Vagina (tissue), 2 donors: ENCODE measurements at places on chromosomes 16 and 17.
A peak's percentile ranks its signal among the peaks of the same experiment; 100 is the strongest.

DNA sequence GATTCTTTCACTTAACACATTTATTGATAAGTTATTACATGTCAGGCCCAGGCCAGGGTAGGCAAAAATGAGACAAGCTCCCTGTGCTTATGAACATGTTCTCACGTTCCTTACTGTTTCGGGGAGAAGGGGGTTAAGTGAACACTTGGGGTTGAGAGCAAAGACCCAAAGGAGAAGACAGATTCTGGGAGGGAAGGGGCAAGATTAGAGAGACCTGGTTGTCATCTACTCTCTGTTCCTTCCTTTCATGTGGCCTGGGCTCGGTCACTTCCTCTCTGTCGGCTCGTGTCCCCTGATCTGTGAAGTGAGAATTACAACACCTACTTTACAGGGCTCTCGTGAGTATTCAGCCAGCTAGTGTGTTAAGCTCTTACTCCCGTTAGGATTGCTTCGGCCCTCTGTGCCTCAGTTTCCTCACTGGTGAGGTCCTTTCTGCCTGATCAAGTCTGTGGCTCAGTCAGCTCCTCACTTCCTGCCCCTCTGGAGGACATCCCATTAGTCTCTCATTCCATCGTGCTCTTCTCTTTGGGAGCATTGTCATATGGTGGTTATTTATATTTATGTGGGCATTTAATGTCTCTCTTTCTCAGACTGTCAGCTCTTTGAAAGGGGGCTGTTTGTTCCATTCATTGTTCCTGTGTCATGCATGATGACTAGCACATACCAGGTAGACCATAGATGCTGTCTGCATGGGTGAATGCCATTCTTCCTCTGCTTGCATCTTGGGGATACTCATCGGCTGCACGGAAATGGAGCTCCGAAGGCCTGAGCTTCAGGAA, 38.9 kb downstream of the PLCG2 start:
- no peaks in the 10 kb centered on the region for H3K27me3 ChIP-seq
- H3K27ac ChIP-seq = no peak overlapping the region
- H3K4me3 ChIP-seq = no peak overlapping the region
- no peak for DNase-seq
- no peaks in the 10 kb centered on the region for H3K36me3 ChIP-seq

DNA sequence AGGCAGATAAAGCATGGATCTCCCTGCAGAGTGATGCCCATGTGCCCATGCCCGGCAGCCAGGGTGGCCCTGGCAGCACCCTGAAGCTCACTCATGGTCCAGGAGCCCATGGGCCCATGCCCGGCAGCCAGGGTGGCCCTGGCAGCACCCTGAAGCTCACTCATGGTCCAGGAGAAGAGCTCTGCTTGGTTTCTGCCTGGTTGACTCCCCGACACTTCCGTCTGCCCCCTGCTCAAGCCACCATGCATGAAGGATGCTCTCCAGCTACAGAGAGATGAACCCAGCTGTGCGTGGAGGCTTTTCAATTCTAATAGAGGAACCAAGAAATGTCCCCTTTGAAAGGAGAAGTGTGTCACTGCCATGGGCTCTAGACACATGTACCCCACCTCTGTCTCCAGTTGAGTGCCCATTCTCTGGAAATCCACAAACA, 8.7 kb downstream of the CCL17 start:
- H3K4me3 ChIP-seq = no peak overlapping the region
- no peaks in the 10 kb centered on the region for H3K27me3 ChIP-seq
- peaks cover 23% of the 10 kb centered on the region for H3K4me1 ChIP-seq
- no peak for DNase-seq
- no peaks in the 10 kb centered on the region for H3K36me3 ChIP-seq

GRCh38 chr16:65002265-65002664, 119.6 kb downstream of the CDH11 start:
- no peak overlapping the region for H3K4me3 ChIP-seq
- H3K27me3 ChIP-seq = no peaks in the 10 kb centered on the region
- no peaks in the 10 kb centered on the region for H3K4me1 ChIP-seq
- no peak overlapping the region for H3K27ac ChIP-seq
- H3K36me3 ChIP-seq = peaks cover 19% of the 10 kb centered on the region

DNA sequence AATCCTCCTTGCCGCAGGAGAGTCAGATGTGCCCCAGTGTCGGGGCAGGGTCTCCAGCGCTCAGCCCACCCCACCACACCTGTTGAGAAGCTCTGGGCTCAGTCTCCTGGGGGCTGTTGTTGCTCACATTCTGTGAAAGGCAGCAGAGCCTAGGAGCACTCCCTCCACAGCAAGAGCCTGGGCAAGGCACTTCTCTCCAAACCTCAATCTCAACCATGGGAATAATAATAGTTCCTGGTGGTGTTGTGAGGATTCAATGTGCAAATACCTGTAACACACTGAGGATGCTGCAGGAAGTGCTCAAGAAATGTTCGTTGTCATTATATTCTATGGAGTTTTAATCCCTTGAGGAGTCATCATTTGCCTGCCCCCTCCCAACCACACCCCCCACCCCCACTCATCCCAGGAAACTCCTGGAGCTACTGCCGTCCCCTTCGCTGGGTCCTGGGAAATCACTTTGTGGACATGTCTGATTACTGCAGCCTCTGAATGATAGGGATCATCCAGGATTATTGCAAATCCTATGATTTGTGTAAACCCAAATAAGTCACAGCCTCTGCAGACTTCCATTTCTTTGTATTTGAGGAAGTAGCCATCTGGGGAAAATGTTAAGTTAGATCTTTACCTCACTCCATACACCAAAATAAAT, 61.5 kb downstream of the CCT6B start:
- no peaks in the 10 kb centered on the region for H3K27me3 ChIP-seq
- H3K4me3 ChIP-seq = no peak overlapping the region
- DNase-seq = no peak
- H3K27ac ChIP-seq = no peak overlapping the region
- H3K36me3 ChIP-seq = no peaks in the 10 kb centered on the region

DNA sequence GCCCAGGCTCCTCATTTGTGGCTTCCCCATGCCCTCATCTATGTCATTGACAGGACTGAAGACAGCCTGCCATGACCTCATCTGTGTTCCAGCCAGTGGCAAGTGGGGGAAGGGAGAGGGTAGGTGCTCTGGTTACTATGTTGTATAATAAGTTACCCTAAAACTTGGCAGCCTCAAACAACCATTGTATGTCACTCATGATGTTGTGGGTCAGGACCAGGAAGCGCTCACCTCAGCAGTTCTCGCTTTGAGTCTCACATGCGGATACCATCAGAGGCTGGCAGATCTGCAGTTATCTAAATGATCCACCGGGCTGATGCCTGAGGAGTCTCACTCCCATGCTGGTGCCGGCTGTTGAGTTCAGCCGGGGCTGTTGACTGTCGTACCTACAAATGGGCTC, 89.0 kb upstream of the TMEM97 start:
- H3K36me3 ChIP-seq = no peaks in the 10 kb centered on the region
- H3K27ac ChIP-seq = no peak overlapping the region
- H3K4me3 ChIP-seq = no peak overlapping the region
- H3K27me3 ChIP-seq = no peaks in the 10 kb centered on the region
- H3K4me1 ChIP-seq = peaks cover 24% of the 10 kb centered on the region

DNA sequence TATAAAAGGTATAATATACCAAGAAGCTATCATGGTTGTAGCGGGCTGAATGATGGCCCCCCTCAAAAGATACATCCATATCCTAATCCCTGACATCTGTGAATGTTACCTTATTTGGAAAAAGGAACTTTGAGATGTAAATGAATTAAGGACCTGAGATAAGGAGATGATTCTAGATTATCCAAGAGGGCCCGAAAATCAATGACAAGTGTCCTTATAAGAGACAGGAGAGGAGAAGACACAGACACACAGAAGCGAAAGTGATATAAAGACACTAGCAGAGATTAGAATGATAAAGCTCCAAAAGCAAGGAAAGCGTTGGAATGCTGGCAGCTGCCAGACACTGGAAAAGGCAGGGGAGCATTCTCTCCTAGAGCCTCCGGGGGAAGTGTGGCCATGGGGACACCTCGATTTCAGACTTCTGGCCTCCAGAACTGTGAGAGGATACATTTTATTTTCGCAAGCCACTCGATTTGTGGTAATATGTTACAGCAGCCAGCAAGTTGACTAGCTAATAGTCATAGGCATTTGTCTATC, 12.5 kb upstream of the GP1BA start:
- H3K4me1 ChIP-seq = no peaks in the 10 kb centered on the region
- H3K27ac ChIP-seq = no peak overlapping the region
- no peak for DNase-seq
- no peaks in the 10 kb centered on the region for H3K27me3 ChIP-seq
- no peaks in the 10 kb centered on the region for H3K36me3 ChIP-seq
- no peak overlapping the region for H3K4me3 ChIP-seq

GRCh38 chr16:17643935-17644334, 173.2 kb upstream of the XYLT1 start:
- H3K4me1 ChIP-seq = no peaks in the 10 kb centered on the region
- no peak overlapping the region for H3K27ac ChIP-seq
- H3K27me3 ChIP-seq = no peaks in the 10 kb centered on the region

DNA sequence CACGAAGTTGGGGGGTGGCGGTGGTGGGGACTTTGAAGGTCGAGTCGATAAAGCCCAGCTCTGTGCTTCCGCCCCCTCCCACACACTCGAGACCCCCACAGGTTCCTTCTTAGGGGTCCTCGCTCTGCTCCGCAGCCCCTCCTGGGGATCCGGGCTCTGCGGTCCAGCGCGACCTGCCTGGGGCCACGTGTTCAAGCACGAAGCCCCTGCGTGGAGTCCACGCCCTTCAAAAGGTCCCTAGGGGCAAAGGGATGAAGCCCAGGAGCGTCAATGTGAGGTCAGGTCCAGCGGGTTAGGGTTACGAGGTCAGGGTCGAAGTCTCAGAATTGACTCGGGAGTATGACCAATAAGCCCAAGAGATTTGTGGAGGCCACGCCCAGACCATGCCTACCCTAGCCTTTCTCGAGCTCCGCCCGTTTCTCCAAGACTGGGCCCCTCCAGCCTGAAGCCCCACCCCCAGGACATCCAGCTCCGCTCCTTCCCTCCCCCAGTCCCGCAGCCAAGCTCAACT, 786 bp upstream of the CACNA1G start:
- no peaks in the 10 kb centered on the region for H3K36me3 ChIP-seq
- no peaks in the 10 kb centered on the region for H3K27me3 ChIP-seq
- H3K4me3 ChIP-seq = peak overlapping the region; percentile 55
- H3K4me1 ChIP-seq = peaks cover 63% of the 10 kb centered on the region
- H3K27ac ChIP-seq = peak overlapping the region; percentile 92
